Parietal lobe (tissue), 2 donors: ENCODE measurements at places on chromosomes 2 and 18. TPM values are rescaled to one million over a fixed set of nuclear protein-coding genes. Genes with fewer than 3 reads are reported as not detected.

Gene ADCYAP1
- total RNA-seq: 3.1 TPM

Gene NXPH2
- total RNA-seq: 26.9 TPM

Gene FIGN
- total RNA-seq: 4.4 TPM

Gene IL1A
- total RNA-seq: not detected

Gene SCN1A
- total RNA-seq: 29.1 TPM

Gene DPP4
- total RNA-seq: 9.4 TPM
